ENCODE measurements at places on chromosomes 6 and 20.

- DNase-seq, result no peak
Observed at GRCh38 chr6:138430361-138431145, 26.5 kb downstream of the HEBP2 start.

- no peak for DNase-seq
Observed at GRCh38 chr6:92147246-92147645, 1272.1 kb downstream of the EPHA7 start.

DNA sequence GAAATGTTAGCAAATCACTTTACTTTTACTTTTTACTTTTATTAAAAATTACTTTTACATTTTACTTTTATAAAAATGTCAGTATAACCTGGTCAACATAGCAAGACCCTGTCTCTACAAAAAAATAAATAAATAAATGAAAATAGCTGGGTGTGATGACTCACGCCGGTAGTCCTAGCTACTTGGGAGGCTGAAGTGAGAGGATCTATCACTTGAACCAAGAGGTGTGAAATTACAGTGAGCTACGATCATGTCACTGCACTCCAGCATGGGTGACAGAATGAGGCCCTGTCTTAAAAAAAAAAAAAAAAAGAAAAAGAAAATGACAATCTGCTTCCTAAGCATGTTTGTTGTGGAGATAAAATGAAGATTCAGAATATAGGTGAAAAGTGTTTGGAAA, 31.0 kb upstream of the FBXO30 start:
- DNase-seq, result no peak

GRCh38 chr6:137193256-137194070, 20.0 kb upstream of the IL22RA2 start:
- no peak for DNase-seq

GRCh38 chr20:25622450-25623224, 1.2 kb downstream of the NANP start:
- no peak for DNase-seq

GRCh38 chr6:154614101-154614500, 103.6 kb upstream of the CNKSR3 start:
- peak; percentile 40 for DNase-seq

DNA sequence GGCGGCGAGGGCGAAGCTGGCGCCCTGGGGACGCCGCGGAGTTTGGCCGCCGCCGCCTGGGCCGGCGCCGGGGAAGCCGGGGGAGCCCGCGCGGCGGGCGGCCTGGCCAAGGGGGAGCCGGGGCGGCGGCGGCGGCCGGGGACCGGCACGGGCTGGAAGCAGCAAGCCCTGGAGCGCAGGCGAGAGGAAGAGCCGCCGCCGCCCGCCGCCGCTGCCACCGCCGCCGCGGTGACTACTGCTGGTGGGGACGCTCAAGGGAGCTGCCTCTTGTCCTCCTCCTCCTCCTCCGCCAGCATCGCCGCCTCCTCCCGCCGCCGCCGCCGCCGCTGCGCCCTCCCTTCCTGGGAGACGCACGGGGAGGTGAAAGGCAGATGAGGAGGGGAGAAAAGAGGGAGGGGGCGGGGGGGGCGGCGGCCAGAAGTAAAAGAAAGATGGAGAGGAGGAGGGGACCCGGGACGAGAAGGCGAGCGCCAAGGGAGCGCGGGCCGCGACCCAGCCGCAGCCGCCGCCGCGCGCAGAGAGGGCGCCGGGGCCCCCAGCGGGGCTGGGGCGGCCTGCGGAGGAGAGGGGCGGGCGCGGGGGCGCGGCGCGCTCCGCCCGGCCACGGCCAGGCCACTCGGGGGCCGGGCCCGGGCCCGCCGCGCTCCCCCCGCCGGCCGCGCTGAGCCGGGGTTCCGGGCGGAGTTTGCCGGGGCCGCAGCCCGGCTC, 846 bp downstream of the PDE10A start:
- DNase-seq, result no peak

DNA sequence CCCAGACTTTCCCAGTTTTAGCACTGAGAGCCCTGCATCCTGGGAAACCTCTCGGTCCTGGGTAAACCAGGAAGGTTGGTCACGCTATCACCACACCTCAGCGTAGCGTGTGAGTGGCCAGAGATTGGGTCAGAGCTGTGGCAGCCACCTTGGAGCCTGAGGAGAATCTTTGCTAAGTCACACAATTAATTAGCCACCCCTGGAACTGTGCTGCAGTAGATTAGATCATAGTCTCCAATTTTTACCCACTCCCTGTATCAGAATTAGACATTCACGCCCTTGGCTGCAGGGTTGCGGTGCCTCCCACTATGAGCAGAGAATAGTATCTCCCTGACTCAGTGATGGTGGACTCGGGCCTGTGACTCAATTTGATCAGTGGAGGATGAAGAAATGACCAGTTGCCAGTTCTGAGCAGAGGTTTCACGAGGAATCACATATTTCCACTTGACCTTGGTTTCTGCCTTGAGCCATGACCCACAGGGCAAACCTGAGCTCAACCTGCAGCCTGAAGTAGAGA, 6.0 kb upstream of the PTGIS start:
- DNase-seq, result no peak

GRCh38 chr6:29734046-29735018, 11.1 kb downstream of the HLA-F start:
- no peak for DNase-seq

DNA sequence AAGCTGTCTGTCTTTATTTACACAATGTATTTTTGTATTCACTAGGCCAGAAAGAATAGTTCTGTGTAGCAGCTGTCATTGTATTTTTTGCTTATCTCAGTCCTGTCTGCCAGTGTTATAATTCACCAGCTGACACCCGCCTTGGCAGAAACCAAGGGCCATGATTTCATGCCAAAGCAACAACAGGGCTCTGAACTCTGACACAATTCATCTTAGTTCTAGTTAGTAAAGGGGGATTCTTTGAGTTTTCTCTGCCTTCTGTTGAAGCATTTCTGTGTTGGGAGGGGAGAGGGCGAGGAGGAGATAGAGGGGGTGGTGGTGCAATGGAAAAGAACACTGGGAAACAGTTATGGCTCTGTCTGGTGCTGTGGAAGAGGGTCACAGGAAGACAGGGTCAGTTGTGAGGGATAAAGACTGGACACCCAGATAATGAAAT, 684.6 kb upstream of the MARCKS start:
- no peak for DNase-seq

DNA sequence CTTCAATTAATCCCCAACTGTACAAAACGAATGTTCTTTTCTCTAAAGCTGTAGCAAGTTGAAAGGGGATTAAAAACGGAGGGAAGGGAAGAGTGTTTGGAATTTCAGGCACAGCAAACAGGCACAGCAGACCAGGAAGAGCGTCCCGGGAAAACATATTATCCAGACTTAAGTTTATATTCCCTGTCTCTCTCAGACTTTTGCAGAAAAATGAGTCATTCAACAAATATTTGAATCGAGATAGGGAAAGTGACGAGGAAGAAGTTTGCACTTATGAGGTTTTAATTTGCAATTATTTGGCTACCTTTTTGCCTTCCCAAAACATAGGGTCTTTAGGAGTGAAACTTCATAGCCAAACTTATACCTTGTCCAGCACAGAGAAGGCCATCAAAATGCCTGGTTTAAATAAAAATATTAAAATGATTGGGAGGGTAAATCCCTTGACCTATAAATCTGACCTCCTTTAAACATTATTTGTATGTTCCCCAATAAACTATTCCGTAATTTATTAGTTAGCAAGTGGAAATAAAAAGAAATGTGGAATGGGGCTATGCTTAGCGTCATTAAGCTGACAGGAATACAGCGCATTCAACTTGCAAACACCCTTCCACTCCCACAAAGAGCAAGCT, 16.0 kb downstream of the HFE start:
- no peak for DNase-seq

DNA sequence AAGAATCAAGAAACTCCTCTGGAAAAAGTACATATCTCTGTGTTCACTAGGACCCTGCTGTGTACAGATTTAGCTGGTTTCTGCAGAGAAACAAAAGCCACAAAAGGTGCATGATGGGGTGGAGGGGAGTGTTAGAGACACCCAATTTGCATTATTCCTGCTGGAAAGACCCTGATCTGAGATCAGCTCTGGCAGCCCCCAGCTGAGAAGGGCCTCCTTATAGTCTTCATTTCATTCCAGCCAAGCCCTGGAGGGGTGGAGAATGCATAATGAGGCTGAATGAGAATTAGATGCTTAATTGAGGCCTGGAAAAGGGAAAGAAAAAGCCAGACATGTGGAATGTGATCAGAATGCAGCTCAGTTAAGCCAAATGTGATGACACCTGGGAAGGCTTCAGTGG, 545.6 kb downstream of the KIF16B start:
- no peak for DNase-seq

GRCh38 chr6:46757214-46757596, 10.5 kb downstream of the ANKRD66 start:
- no peak for DNase-seq

DNA sequence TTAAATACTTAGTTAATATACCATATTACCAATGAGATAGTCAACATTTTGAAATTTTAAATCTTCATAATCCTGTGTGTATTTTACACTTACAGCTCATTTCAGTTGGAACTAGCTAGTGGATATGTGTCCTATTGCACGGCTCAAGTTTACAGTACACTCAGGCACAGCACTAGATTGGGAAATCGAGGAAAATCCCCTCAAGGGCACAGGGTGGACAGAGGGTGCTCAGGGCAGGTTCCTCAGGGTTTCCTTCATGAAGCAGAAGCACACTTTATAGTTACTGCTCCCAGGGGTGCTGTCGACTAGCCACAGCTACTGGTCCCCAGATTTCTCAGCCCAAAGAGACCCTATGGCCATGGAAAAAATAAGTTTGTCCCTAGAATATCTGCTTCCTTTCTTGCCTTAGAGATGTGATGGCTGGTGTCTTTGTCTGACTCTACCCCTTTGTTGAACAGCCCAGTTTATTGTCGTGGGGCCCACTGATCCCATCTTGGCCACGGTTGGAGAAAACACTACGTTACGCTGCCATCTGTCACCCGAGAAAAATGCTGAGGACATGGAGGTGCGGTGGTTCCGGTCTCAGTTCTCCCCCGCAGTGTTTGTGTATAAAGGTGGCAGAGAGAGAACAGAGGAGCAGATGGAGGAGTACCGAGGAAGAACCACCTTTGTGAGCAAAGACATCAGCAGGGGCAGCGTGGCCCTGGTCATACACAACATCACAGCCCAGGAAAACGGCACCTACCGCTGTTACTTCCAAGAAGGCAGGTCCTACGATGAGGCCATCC, 1.5 kb downstream of the BTN2A1 start:
- no peak for DNase-seq

DNA sequence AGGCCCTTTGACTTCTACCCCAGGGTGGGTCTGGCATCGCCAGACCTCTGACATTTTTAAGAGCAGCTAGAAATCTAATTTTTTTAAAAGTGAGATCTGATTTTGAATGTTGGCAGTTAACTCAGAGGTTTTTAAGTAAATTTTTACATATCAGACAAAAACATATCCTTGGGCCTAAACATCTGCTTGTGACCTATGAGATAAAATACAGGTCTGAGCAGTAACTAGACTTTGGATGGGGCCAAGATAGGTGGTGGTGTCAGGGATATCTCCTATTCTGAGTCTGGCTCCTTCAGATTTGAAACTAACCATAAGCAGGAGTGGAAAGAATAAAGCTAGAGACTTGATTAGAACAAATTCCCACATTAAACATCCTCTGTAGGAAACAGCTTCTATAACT, 17.6 kb downstream of the RALY start:
- no peak for DNase-seq

DNA sequence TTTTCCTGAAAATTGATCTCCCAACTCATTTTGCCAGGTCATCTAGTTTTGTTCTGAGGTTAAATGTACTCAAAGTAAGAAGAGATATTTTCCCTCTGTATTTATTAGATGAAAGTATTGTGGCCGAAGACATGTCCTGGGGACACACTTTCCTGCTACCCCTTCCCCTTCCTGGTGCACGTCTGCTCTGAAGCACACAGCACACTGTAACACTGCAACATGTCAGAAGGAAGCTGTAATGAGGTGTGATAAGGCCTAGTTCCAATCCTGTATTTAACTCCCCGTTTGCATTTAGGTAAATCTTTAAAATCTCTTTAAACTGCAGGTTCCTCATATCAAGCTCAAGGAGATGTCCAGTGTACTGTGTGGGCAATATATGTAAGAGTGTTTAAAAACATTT, 99.4 kb downstream of the HDGFL1 start:
- no peak for DNase-seq

GRCh38 chr20:36481380-36482043, 59.8 kb upstream of the MYL9 start:
- DNase-seq, result no peak

DNA sequence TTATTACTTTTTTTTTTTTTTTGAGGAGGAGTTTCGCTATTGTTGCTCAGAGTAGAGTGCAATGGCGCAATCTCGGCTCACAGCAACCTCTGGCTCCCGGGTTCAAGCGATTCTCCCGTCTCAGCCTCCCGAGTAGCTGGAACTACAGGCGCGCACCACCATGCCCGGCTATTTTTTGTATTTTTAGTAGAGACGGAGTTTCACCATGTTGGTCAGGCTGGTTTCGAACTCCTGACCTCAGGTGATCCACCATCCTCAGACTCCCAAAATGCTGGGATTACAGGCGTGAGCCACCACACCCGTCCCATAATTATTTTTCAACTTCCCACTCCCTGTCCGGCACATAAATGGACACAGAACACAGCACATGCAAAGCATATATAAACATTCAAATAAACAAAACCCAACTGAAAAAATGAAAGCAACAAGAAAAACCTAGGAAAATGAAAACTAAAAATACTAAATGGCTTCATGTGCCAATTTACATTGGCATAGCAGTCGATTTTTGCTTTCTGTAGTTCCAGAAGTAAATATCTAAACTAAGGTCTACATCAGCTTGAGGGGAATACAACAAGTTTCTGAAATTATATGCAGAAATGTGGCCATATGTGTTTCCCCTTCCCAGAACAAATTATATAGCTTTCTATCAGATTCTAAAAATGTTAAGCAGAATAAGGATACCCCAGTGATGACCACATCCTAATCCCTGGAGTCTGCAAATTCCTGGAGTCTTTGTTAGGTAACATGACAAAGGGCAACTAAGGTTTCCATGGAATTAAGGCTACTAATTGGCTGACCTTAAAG, 113.9 kb downstream of the HFE start:
- no peak for DNase-seq

DNA sequence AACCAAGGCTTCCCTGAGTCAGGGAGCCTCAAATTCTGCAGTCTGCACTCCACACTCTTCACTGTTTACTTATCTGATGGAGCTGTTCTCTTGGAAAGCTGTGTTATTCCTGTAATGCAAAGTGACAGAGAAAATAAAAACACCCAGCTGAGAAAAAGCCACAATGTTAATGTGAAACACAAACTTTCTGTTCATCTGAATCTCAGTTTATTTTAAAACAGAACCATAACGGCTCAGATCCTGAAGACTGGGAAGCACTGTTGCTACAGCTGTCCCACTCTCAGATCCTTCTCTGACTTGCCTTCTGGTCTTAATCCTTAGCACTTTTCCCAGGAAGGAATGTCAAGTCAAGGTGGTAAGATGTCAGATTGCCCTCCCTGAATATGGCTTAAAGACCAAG, 736.6 kb downstream of the DHX35 start:
- no peak for DNase-seq

- DNase-seq, result no peak
Observed at GRCh38 chr6:68226460-68226859, 408.6 kb upstream of the ADGRB3 start.
